ENCODE measurements at places on chromosomes 4 and X.
A peak's percentile ranks its signal among the peaks of the same experiment; 100 is the strongest.

DNA sequence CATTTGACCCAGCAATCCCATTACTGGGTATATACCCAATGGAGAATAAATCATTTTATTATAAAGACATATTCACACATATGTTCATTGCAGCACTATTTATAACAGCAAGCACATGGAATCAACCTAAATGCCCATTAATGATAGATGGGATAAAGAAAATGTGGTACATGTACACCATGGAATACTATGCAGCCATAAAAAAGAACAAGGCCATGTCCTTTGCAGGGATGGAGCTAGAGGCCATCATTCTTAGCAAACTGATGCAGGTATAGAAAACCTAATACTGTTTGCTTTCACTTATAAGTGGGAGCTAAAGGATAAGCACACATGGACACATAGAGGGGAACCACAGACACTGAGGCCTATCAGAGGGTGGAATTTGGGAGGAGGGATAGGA is 22.6 kb downstream of the RASSF6 start:
- no peak overlapping the region for H3K27ac ChIP-seq
- H3K4me3 ChIP-seq: no peak overlapping the region
- no peaks in the 10 kb centered on the region for H3K36me3 ChIP-seq
- H3K27me3 ChIP-seq: no peaks in the 10 kb centered on the region
- DNase-seq: no peak

GRCh38 chr4:79073471-79073870 is 134.2 kb upstream of the PAQR3 start:
- H3K27me3 ChIP-seq: no peaks in the 10 kb centered on the region
- no peaks in the 10 kb centered on the region for H3K36me3 ChIP-seq
- H3K27ac ChIP-seq: no peak overlapping the region
- no peak overlapping the region for H3K4me3 ChIP-seq

DNA sequence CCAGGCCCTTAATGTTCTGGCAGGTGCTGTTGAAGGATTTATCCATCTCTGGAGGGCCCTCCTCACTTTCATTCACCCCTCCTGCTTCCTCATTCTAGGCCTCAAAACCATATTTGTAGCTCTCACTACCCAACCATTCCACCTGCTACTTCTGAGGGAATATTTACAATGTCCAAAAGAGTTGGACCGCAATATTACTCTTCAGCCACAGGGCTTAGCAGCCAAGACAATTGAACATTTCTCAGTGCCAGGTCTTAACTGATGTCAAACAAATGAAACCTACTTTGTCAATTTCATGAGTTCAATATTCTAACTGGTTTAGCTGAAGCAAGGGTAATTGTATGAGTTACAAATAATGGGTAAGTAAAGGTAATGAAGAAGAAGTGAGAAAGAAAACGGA is 113.2 kb downstream of the ENOX2 start:
- no peaks in the 10 kb centered on the region for H3K4me1 ChIP-seq
- H3K4me3 ChIP-seq: no peak overlapping the region
- no peaks in the 10 kb centered on the region for H3K27me3 ChIP-seq
- no peaks in the 10 kb centered on the region for H3K36me3 ChIP-seq
- no peak for DNase-seq

DNA sequence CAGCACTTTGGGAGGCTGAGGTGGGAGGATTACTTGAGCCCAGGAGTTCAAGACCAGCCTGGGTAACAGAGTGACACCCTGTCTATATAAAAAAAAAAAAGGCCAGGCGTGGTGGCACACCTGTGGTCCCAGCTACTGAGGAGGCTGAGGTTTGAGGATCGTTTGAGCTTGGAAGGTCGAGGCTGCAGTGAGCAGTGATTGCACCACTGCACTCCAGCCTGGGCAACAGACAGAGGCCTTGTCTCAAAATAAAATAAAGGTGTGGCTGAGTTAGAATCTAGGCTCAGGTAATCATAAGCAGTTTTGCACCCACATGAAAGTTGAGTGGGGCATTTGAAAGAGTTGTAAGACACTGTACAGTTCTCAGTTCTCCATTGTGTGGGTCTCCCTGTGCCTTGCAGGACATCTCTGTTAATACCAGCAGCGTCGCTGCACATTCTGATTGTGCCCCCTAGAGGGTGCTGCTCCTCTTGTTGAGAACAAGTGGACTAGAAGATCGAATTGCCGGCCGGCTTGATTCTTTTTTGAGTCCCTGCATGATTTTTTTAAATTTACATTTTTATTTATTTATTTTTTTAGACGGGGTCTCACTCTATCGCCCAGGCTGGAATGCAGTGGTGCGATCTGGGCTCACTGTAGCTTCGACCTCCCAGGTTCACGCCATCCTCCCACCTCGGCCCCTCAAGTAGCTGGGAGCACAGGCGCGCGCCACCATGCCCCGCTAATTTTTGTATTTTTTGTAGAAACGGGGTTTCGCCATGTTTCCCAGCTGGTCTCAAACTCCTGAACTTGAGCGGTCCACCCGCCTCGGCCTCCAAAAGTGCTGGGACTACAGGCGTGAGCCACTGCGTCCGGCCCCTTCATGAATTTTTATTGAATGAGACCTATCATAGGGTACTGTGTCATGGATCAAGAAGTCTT is 73.6 kb upstream of the RBMX start:
- peaks cover 5% of the 10 kb centered on the region for H3K4me1 ChIP-seq
- peak; percentile 1 for DNase-seq
- H3K4me3 ChIP-seq: no peak overlapping the region
- no peak overlapping the region for H3K27ac ChIP-seq
- no peaks in the 10 kb centered on the region for H3K27me3 ChIP-seq

DNA sequence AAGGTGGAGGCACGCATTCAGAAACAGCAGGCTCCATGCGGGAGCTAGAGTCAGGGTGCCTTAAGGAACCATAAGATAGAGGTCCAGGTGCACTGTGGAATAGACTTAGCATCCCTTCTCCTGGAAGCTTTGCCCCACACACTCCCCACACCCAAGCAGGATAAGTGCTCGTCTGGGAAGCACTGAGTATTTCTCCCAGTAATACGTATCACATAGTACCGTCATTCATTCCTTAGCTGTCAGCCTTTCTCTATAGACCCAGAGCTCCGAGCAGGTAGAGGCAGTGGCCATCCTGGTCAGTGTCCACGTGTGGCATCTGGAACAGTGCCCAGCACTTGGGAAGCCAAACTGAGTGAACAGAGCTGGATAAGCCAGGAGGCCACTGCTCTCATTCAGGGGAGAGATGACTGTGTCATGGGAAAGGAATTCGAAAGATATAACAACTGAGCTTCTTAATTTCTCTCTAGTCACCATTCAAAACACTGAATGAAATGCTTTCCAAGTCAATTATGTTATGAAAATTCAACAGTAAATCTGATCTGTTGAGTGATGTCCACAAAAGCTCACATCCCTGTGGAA is 9.9 kb downstream of the APBB2 start:
- no peak overlapping the region for H3K4me3 ChIP-seq
- H3K36me3 ChIP-seq: no peaks in the 10 kb centered on the region
- DNase-seq: no peak
- no peaks in the 10 kb centered on the region for H3K4me1 ChIP-seq
- no peak overlapping the region for H3K27ac ChIP-seq

GRCh38 chrX:68914479-68914946 is 85.7 kb downstream of the EFNB1 start:
- H3K36me3 ChIP-seq: no peaks in the 10 kb centered on the region
- DNase-seq: no peak
- no peaks in the 10 kb centered on the region for H3K4me1 ChIP-seq

DNA sequence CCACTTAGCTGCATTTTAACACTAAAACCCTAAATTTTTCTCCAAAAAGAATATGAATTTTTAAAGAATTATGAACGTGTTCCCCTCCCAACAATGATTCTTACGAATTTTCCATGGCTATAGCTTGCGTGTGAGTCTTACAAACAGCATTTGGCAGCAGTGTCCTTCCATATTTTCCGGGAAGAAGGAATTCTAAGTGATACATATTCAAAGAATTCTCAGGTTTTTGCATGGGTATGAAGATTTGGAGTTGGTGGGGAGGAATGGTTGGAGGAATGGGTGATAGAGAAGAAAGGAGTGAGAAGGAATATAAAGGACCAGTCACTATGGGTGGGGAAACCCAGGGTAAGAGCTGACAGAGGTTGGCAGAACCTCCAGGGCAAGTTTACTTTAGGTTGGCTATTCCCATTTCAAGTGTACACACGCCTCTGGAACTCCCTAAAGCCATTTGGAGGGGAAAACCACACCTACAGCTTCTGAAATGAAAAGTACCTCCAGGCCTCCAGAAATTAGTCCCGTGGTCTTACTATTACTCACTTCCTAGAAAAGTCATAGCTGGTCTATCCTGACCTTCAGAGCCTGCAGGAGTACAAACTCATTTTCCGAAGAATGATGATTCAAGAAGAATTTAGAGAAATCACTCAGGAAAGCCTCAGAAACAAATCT is 420.8 kb upstream of the DIPK2B start:
- no peaks in the 10 kb centered on the region for H3K27me3 ChIP-seq
- H3K4me1 ChIP-seq: peaks cover 20% of the 10 kb centered on the region
- peak overlapping the region; percentile 34 for H3K27ac ChIP-seq
- H3K36me3 ChIP-seq: no peaks in the 10 kb centered on the region
- DNase-seq: no peak

- H3K36me3 ChIP-seq: no peaks in the 10 kb centered on the region
- no peaks in the 10 kb centered on the region for H3K27me3 ChIP-seq
- H3K4me1 ChIP-seq: no peaks in the 10 kb centered on the region
- H3K27ac ChIP-seq: no peak overlapping the region
- no peak for DNase-seq
Observed at GRCh38 chr4:94372991-94373390, 30.4 kb upstream of the HPGDS start.

- no peak overlapping the region for H3K4me3 ChIP-seq
- no peaks in the 10 kb centered on the region for H3K36me3 ChIP-seq
- DNase-seq: no peak
Observed at GRCh38 chr4:54449999-54450398, 207.8 kb upstream of the KIT start.

DNA sequence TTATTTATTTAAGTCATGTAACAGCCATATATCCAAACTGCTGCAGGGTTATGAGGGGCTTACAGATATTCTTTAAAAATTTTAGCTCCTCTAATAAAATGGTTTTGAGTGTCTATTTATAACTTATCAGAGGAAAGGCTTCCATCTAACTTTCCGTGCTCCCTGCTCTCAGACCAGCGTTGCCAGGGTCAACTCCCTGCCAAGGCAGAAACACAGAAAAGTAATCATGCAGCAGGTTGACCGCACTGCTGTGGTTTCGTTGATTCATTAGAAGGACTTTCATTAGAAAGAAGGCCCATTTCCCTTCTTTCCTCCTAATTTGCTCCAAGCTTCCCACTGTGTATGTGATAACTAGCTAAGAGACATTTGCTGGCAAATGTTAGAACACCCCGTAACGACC is 33.9 kb downstream of the BCLAF3 start:
- no peaks in the 10 kb centered on the region for H3K27me3 ChIP-seq
- no peak overlapping the region for H3K27ac ChIP-seq
- H3K4me1 ChIP-seq: peaks cover 4% of the 10 kb centered on the region
- H3K4me3 ChIP-seq: no peak overlapping the region
- no peaks in the 10 kb centered on the region for H3K36me3 ChIP-seq

GRCh38 chr4:123622572-123622971 is 226.0 kb downstream of the SPRY1 start:
- no peaks in the 10 kb centered on the region for H3K36me3 ChIP-seq
- no peak overlapping the region for H3K27ac ChIP-seq
- no peaks in the 10 kb centered on the region for H3K27me3 ChIP-seq
- no peak for DNase-seq
- H3K4me3 ChIP-seq: no peak overlapping the region

DNA sequence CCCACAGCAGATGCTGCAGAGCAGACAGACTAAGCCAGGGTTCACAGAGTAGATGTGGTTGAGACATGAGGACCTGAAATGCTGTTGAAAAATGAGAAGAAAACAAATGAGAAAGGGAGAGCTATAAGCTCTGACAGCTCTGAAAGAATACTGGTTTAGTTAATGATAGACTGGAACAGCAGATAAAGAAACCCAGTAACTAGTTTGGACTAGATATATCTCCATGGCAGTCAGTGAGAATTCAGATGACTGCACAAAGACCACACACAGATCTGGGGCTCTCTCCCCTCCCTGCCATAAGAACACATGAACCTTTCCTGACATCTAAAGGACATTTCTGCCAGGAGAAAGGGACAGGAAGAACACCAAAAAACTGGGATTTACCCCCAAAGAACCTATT is 8.2 kb downstream of the NAA11 start:
- H3K4me1 ChIP-seq: no peaks in the 10 kb centered on the region
- no peaks in the 10 kb centered on the region for H3K36me3 ChIP-seq
- no peak for DNase-seq
- no peak overlapping the region for H3K4me3 ChIP-seq
- H3K27ac ChIP-seq: no peak overlapping the region

DNA sequence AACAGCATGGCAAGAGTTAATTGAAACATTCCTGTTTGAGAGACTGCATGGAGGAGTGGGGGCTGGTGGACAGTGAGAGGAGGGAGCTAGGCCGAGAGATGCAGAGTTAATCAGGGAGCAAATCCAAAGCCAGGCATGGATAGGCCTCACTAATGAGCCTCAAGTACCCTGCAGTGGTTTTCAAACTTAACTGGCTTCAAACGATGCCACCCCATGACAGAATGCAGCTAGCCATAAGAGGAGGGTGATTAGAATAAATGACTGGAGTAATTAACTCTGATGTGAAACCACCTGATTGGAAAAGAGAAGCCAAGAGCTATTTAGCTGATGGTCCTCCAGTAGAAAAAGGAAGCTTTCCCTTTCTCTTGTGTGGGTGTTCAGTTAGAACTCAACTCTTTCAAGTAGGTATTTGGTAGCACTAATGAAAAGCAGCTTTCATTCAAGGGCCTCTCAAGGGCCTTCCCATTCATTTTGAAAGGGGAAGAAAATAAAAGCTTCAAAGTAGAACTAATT is 215.4 kb upstream of the MAB21L2 start:
- H3K4me1 ChIP-seq: no peaks in the 10 kb centered on the region
- no peak overlapping the region for H3K4me3 ChIP-seq
- H3K27ac ChIP-seq: no peak overlapping the region
- H3K36me3 ChIP-seq: no peaks in the 10 kb centered on the region
- DNase-seq: no peak
- no peaks in the 10 kb centered on the region for H3K27me3 ChIP-seq

Measured in esophagus squamous epithelium (tissue), 5 donors.